Naive B cell (primary cell): ENCODE measurements at places on chromosomes 5 and 9. TPM values are rescaled to one million over a fixed set of nuclear protein-coding genes. Genes with fewer than 3 reads are reported as not detected.

Gene PTGES2
- 31.1 TPM for polyA plus RNA-seq

- no peaks in the 10 kb centered on the region for H3K27me3 ChIP-seq
- peaks cover 100% of the 10 kb centered on the region for H3K4me1 ChIP-seq
- peak overlapping the region; percentile 98 for H3K27ac ChIP-seq
- H3K36me3 ChIP-seq: no peaks in the 10 kb centered on the region
- peak; percentile 74 for DNase-seq
- H3K4me3 ChIP-seq: peak overlapping the region; percentile 92
Observed at GRCh38 chr5:151238303-151238741, 14.4 kb upstream of the CCDC69 start.

- no peak for DNase-seq
- no peaks in the 10 kb centered on the region for H3K4me1 ChIP-seq
- H3K27ac ChIP-seq: no peak overlapping the region
- H3K4me3 ChIP-seq: no peak overlapping the region
- no peaks in the 10 kb centered on the region for H3K27me3 ChIP-seq
- H3K36me3 ChIP-seq: no peaks in the 10 kb centered on the region
Observed at GRCh38 chr5:15719784-15720183, 219.8 kb downstream of the FBXL7 start.

- no peaks in the 10 kb centered on the region for H3K27me3 ChIP-seq
- no peak overlapping the region for H3K27ac ChIP-seq
- H3K36me3 ChIP-seq: peaks cover 11% of the 10 kb centered on the region
- no peak for DNase-seq
Observed at GRCh38 chr9:7782400-7783120, 17.0 kb downstream of the DMAC1 start.

GRCh38 chr5:167639766-167640165 is 651.7 kb upstream of the WWC1 start:
- no peaks in the 10 kb centered on the region for H3K36me3 ChIP-seq
- H3K27me3 ChIP-seq: no peaks in the 10 kb centered on the region
- H3K4me1 ChIP-seq: no peaks in the 10 kb centered on the region
- no peak for DNase-seq
- no peak overlapping the region for H3K27ac ChIP-seq
- no peak overlapping the region for H3K4me3 ChIP-seq

DNA sequence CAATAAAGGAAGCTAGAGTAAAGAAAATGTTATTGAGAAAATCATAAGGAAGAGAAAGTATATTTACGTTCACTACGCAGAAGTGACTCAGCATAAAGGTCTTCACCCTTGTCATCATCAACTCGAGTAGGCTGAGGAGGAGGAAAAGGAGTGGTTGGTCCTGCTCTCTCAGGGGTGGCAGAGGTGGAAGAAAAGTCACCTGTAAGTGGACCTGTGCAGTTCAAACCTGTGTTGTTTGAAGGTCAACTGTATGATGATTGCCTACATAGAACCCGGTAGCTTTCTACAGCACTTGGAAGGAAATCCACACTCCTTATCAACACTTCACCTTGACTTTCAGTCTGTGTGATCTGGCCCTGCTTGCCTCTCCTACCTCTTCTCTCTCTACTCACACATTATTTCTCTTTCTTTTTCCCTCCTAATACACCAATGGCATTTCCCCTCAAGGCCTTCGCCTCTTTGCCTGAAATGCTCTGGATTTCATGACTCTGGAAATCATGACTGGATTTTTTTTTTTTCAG is 109.3 kb upstream of the CPEB4 start:
- H3K4me1 ChIP-seq: peaks cover 57% of the 10 kb centered on the region
- no peaks in the 10 kb centered on the region for H3K27me3 ChIP-seq
- H3K36me3 ChIP-seq: no peaks in the 10 kb centered on the region
- H3K27ac ChIP-seq: no peak overlapping the region

DNA sequence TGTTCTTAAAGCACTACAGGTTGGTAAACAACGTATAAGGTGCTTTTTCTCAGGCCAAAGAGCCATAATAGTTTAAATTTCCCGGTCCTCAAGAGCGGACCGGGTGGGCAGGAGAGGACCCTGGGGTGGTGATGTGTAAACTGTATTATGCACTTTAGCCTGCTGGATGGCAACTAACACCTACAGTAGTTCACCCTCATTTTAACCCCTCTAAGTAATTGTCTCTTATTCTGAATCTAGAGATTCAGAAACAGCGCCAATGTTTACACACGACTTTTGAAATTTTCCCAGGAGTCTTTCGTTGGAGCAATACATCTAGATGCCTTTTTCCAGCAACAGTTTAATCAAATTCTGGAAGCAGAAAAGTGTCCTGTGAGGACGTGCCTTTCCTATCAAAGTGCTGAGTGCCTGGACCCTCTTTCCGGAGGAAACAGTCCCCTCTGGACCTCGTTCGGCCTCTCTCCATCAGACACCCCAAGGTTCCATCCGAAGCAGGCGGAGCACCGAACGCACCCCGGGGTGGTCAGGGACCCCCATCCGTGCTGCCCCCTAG is 676 bp upstream of the OCLN start:
- peaks cover 60% of the 10 kb centered on the region for H3K27me3 ChIP-seq
- H3K27ac ChIP-seq: no peak overlapping the region
- H3K4me3 ChIP-seq: peak overlapping the region; percentile 72
- no peak for DNase-seq
- no peaks in the 10 kb centered on the region for H3K36me3 ChIP-seq
- H3K4me1 ChIP-seq: peaks cover 21% of the 10 kb centered on the region
